CD4-positive, alpha-beta T cell treated with Interleukin-6 at 100 ng/mL for 8 hours (primary cell): ENCODE measurements at places on chromosomes 4 and X.

DNA sequence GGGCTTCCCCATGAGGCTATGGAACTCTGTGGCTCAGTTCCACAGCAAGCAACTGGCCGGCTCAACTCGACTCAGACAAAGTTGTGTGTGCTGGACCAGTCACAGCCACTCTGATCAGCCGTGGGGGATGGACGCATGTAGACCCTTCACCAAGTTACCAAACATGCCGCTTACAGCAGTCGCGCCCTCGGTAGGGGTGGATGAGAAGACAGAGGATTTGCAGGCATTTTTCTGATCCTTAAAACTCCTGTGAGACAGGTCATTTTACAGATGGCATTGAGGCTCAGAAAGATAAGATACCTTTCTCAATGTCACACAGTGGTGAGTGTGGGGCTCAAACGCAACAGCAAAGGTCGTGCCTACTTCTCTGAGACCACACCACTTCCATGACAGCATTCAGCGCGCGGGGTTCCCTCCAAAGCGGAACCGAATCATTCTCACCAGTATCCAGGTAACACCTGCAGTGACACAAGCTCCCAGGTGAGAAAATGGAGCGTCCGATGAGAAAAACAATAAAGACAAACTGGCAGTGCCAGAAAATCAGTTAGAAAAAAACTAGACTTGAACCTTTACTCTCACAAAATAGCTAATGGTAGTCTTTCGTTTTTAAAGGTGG is 83.6 kb downstream of the RELL1 start:
- DNase-seq, result no peak

- DNase-seq, result no peak
Measured at GRCh38 chrX:136273986-136274385, 22.8 kb upstream of the MAP7D3 start.

DNA sequence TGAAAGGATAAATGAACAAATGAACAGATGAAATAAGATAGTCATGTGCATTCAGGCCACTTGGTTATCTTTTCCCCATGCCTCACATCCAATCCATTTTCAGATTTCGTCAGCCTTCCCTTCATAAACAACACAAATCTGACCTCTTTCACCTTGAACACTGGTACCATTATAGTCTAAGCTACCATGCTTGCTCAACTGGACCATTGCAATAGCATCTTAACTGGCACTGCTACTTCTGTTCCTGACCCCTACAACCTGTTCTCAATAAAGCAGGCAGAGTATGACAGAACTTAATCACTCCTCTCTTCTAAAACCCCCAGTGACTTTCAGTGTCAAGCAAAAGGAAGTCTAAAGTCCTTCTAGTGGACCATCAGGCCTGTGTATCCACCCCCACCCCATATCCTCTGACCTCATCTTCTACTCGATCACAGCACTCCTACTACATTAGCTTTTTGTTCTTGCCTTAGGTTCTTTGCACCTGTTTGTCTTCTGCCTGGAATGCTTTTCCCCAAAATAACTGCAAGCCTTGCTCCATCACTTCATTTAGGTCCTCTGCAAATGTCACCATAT is 40.7 kb downstream of the LARP7 start:
- no peak for DNase-seq

- DNase-seq, result no peak
Measured at GRCh38 chr4:113646442-113646822, 115.1 kb downstream of the CAMK2D start.

GRCh38 chr4:93788712-93789111 is 39.8 kb upstream of the ATOH1 start:
- DNase-seq, result no peak

GRCh38 chr4:55967376-55967775 is 18.6 kb downstream of the CEP135 start:
- no peak for DNase-seq

DNA sequence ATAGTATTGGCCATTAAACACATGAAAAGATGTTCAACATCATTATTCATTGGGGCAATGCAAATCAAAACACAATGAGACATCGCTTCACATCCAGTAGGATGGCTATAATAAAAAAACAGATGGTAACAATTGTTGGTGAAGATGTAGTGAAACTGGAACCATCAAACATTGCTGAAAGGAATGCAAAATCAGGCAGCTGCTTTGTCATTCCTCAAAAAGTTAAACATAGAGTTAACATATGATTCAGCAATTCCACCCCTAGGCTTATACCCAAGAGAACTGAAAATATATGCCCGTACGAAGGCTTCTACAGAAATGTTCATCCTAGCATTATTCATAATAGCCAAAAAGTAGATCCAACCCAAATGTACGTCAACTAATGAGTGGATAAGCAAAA is 144.0 kb upstream of the NAP1L5 start:
- DNase-seq, result no peak

GRCh38 chrX:125398959-125399440 is 79.3 kb downstream of the TEX13C start:
- no peak for DNase-seq

GRCh38 chr4:186832906-186833305 is 109.2 kb upstream of the FAT1 start:
- no peak for DNase-seq

- DNase-seq, result no peak
Measured at GRCh38 chr4:16117164-16117563, 33.3 kb upstream of the PROM1 start.

GRCh38 chr4:109648266-109648996 is 54.8 kb downstream of the CASP6 start:
- peak; percentile 76 for DNase-seq

- no peak for DNase-seq
Measured at GRCh38 chrX:4830880-4831557, 1117.6 kb upstream of the PRKX start.

GRCh38 chr4:121408-122084 is 2.8 kb upstream of the ZNF718 start:
- DNase-seq, result peak; percentile 38

DNA sequence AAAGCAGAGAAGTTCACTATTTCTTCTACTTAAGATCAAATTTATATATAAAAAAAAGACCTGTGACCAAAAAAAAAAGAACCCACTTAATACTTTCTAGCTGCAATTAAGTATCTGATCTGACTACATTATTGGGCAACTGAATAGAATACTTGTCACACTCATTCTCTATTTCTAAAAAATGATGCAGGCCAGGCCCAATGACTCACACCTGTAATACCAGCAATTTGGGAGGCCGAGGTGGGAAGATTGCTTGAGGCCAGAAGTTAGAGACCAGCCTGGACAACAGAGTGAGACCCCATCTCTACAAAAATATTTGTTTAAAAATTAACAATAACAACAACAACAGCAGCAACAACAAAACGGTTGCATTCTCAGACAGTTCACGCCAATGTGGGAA is 108.8 kb upstream of the BMP2K start:
- DNase-seq, result no peak

- no peak for DNase-seq
Measured at GRCh38 chr4:103074744-103075434, 1.7 kb downstream of the SLC9B2 start.

- DNase-seq, result no peak
Measured at GRCh38 chrX:133633950-133634349, 218.7 kb upstream of the GPC4 start.

GRCh38 chr4:7263166-7263565 is 70.8 kb downstream of the SORCS2 start:
- DNase-seq, result no peak

DNA sequence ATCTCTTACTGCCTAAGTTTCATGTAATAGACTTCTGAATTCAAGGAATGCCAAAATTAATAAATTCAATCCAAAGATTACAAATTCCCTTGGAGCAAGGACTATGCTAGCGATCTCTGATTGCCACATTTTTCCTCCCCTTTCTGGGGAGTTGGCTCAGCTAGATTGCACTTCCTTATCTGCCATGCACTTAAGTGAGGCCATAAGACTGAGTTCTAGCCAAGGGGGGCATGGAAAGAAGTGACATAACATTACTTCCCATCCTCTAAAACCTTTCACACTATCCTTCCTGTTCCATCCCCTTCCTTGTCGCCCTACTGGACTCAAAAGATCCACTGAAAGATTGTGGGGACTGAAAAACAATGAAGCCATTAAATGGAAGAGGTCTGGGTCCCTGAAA is 53.8 kb upstream of the TXK start:
- DNase-seq, result no peak

DNA sequence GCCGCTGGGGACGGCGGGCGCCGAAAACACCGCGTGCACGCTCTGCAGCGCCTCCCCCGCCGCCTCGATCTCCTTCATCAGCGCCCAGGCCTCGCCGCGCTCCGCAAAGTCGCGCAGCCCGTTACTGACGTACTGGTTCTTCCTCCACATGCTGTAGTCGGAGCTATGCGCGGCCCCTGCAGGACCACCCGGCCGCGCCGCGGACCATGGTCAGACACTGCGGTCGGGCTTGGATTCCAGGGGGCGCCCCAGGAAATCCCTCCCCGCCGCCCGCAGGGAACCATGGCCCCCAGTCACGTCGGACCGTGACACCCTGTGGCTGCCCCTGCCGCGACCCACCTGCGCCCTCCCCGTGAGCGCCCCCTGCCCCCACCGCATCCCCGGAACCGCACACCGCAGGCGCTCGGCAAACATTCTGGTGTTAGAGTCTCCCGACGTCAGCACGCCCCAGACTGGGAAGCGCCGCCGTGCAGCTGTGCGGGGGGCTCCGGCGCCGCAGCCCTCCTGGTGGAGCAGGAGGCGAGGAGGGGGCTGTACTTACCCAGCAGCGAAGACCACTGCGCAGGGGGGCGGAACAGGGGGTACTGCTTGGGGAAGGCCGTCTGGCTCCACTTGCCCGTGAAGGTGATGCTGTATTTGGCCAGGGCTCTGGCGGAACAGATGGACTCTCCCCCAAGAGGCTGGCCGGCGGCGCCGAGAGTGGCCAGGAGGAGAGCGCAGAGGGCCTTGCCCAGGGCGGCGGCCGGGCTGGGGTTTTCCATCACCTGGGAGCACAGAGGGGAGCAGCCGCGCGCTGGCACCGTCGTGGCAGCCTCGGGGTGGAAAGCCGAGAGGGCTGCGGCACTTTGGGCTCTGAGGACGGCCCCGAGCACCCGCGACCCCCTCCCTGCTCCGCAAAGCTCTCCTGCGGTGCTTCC is 814 bp downstream of the SPON2 start:
- DNase-seq, result peak; percentile 36

DNA sequence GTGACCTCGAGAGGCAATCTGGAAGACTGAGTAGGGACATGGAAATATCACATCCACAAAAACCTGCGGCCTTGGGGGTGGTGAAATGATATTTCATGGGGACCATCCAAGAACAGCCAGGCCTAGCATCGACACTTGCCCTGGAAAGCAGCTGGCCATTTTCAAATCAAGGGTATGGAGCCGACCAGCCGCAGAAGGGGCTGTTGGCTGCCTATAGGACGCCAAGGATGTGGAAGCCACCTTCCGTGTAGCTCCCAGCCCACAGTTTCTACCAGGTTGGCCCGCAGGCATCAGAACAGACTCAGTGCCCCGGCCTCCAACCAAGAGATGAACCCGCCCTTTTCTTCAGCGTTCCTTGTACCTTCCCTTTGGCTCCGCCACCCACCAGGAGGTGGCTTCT is 5.4 kb upstream of the LOC101059915 start:
- no peak for DNase-seq

DNA sequence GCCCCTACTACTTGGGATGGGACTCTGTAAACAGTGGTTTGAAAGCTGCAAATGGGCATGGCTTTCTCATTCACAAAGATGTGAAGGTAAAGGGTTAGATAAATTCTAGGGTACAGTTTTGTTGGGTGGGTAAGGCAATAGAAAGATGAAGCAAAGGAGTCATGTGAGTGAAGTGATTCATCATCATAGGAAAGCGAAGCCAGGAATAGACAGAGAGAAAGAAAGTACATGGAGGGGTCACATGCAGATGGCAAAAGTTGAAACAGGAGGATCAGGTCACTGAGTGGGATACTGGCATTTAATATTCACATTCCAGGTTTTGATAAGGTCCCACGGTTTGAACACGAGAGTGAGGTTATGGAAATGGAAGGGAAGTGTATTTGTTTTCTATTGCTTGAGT is 8.2 kb upstream of the ABCG2 start:
- no peak for DNase-seq

DNA sequence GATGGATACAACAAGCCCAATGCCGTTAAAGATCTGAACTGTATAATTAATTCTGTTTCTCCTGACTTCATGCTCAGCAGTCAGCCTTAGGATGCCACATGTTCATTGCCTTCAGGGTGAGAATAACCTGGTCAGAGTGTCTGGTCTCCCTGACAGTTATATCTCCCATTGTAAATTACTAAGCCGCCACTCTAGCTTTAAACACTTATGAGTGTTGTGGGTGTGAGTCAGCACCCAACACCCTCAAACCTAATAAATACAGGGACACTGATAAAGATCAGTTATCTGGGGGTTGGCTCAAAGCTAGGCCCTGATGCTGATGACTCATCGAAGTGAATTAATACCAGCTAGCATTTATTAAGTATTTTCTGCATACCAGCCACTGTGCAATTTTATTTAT is 64.9 kb upstream of the DYNLT3 start:
- peak; percentile 4 for DNase-seq

- no peak for DNase-seq
Measured at GRCh38 chr4:42638993-42639392, 17.9 kb downstream of the ATP8A1 start.
